ENCODE measurements at places on chromosomes 2 and 18. TPM values are rescaled to one million over a fixed set of nuclear protein-coding genes. Genes with fewer than 3 reads are reported as not detected.
A peak's percentile ranks its signal among the peaks of the same experiment; 100 is the strongest.

DNA sequence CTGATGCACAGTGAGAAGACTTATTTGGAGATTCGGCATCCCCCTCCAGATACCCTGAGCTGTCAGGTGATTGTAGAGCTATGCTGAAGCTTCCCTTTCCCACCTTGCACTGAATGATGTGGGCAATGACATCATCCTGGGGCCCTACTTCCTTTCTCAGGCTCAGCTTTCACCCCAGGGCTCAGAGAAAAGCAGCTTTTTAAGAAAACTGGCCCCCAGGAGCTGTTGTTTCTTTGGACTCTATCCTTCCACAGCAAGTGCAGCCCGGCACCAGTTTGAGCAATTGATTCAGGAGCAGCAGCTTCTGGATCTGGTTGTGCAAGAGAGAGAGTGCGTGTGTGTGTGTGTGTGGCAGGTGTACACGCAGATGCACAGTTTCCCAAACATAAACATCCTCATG is 251.3 kb downstream of the ANAPC1 start:
- no peak for DNase-seq

ITPRIPL1 gene
- total RNA-seq: 1.0 TPM

DNA sequence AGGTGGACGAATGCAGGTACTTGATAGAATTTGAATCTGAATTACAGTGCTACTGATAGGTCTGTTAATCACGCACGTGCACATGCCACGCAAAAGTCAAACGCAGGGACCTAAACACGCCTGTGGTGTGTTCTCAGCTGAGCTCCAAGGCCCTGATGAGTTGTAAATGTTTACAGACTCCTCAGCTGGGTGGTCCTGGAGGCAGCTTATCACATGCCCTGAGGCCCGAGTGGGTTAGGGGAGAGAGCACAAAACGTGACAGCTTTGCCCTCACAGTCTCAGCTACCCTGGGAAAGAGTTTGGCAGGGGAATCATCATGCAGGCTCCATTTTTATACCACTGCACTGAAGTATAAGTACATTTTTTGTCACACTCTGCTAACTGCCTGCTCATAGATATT is 68.3 kb upstream of the FAM110C start:
- no peak for DNase-seq

DNA sequence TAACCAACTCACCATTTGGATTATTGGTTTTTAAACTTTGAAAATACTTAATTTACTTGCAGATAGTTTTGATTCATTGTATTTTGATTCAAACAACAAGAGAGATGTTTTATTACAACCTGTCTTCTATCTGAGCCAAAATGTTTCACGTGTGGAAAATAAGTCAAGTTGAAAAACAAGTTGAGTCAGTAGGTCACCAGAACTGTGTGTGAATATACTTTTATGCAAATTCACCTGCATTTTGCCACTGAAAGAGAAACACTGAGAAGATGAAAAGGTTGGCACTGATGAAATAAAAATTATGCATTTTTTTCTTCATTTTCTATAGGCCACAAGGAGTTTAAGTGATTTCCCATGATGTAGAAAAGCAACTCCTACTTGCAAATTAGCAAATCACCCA is 68.3 kb downstream of the ICOS start:
- DNase-seq: no peak

GRCh38 chr2:203361922-203362321 is 33.7 kb downstream of the ABI2 start:
- no peak for DNase-seq

DNA sequence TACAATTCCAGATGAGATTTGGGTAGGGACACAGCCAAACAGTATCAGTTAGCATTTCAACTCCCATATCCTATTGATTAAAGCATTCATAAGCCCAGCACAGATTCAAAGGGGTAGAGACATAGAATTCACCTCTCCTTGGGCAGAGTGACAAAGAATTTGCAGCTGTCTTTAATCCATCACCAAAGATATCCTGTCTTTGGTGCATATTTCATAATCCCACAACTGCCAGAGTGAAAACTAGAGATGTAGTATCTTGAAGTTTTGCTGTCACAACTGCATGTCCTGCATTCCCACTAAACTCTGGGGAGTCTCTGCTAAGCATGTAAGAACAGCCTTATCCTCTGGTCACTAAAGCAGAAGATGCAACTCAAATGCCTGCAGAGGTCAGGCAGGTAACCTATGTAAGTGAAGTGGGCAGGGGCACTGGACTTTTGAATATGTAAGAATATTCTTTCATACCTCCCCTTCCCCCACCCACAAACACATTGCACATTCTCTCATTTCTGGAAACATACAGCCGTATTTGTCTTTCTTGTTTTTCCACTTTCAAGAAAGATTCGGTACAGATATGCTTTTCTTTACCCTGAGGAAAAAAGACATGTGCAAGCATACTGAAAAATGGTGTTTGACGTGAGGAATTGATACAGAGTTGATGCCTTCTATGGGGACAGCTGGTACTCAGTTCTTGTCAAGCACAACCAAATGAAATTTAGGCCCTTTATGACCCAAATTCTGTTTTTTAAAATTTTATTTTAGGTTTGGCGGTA is 283.1 kb downstream of the SP3 start:
- no peak for DNase-seq

GRCh38 chr18:35466815-35467623 is 30.7 kb downstream of the INO80C start:
- no peak for DNase-seq

- peak; percentile 80 for DNase-seq
Measured at GRCh38 chr18:49645841-49646351, 84.0 kb downstream of the LIPG start.

SPP2 gene
- total RNA-seq: not detected

CDK15 gene
- total RNA-seq: 0.43 TPM

Measured in Right ventricle myocardium superior (tissue), 1 donor.